ENCODE measurements at places on chromosomes 3 and 15.

DNA sequence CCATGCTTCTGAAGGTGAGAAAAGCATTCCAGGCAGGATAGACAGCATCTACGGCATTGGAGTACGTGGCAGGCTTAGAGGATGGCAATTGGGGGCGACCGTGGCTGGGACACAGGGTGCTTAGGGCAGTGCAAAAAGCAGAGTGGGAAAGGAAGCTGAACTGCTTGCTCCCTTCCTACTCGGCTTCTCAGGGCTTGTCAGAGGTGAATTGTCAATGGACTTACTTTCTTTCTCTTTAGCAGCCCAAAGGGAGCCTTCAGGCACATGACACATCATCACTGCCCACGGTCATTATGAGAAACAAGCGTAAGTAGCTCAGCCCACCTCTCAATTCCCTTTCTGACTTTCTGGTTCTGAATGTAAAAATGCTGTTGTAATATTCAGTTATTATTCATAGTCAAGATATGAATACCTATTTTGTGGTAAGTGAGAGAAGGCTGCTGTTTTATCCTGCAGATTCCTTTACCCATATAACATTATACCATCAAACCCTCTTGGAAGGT, 84.3 kb downstream of the KLHL25 start:
- DNase-seq, result no peak

DNA sequence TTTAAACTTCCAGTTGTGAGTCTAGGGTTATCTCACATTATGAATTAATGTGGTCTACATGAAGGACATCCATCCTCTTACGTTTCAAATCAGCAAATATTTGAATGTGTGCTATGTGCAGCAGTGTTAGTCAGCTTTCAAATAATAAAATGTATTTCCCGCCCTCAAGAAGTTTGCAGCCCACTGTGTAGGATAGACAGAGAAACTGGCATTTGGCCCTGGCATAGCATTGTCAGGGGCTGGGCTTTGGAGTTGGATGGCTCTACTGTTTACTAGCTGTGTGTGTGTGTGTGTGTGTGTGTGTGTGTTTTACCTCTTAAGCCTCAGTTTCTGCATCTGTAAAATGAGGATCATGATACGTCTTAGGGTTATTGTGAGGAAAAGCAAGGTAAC, 400.5 kb upstream of the C2CD4B start:
- DNase-seq, result no peak

DNA sequence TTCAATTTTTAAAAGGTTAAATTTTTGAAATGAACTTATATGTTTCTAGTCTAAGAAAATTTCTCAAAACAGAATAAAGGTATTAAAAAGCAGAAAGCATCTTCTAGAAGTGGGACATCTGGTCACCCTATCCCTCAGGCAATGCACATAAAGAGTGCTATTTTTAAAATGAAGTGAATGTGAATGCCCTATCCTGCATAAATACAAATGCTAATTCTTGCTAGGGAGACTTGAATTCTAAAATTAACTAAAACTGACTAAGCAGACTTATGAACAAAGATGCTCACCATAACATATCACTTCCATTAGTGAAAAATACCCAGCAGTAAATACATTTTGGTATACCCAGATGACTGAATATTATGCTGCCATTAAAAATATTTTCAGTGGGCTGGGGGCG, 11.7 kb downstream of the MYO5A start:
- DNase-seq, result no peak

DNA sequence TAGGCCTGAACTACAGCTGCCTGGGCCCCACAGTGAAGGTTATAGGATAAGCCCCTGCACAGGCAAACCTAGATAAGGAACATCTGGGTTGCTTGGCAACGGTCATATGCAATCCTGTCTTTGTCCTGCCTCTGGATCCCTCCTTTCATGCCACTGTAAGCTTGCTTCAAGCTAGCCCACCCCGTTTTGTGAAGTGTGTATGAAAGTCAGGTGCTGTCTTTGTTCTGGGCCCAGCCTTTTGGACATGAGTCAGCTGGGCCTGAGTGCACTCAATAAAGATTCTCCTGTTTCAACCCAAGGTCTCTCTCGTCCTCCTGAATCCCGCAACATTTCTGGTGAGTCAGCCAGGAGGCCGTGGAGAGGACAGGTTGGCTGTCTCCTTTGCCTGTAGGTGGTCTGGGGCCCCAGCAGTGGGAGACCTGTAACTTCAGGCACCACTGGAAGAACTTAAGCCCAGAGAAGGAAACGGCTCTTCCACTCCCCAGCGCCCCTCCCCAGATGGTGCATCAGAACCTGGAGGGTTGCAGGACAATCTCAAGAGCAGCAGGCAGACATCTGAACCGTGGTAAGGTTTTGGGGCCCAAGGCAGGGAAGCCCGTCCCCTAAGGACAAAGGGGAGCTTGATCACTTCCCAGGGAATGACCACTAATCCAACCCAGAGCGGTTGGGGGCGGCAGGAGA, 8.3 kb upstream of the SLC9C1 start:
- DNase-seq, result no peak

- no peak for DNase-seq
Observed at GRCh38 chr3:189702066-189702646, 71.0 kb downstream of the TP63 start.

GRCh38 chr15:90836296-90836871, 32.0 kb upstream of the FURIN start:
- no peak for DNase-seq

- DNase-seq, result no peak
Observed at GRCh38 chr3:27500035-27500434, 15.9 kb upstream of the SLC4A7 start.

GRCh38 chr3:10378742-10379141, 57.8 kb upstream of the SEC13 start:
- no peak for DNase-seq

Data from RWPE2 (cell line).